M059J (cell line): ENCODE measurements at places on chromosomes 12 and 14.

DNA sequence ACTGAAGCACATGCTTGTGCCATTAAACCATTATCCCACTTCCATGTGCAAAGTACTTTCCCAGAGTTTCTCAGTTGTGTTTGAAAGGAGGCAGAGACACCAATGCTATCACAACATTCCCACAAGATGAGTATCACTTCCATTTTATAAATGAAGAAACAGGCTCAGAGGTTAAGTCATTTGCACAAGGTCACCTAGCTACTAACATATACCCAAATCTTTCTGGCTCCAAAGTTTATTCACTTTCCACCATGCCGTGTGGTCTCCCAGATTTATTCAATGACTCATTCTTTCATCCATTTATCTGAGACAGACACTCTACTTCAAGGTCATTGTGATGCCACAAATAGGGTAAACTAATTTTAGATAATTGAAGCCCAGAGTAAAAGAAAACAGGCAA lies 9.4 kb downstream of the ART4 start:
- DNase-seq: peak; percentile 78

- no peak for DNase-seq
These were observed 183.9 kb downstream of the ZFP36L1 start for GRCh38 chr14:68609012-68609411.

DNA sequence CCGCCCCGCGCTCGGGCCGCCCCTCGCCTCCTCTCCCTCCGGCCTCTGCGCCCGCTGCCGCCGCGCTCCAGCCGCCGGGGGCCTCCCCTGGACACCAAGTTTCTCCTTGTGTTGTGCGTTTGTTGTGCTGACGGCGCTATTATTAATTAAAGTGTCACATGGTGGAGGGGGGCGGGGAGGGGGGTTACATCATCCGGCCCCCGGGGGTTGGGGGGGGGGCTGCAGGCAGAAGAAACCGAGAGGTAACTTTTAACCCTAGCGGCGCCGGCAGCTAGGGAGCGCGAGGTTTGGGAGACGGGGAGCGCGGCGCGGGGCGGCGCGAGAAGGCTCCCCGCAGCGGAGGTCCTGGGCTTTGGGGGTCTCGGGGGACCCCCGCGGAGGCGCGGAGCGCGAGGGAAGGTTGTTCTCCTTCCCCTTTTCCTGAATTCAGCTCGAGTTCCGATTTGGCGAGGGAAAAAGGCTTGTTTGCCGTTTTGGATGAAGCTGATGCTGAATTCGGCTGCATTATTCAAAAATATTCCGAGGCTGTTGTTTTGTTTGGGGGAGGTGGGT lies at the start of gene HRK:
Gene HRK (minus strand): TSS at position 117 of the 552 bp plus-strand sequence. CDS start 134 bp downstream, outside the sequence.
- no peak for DNase-seq

DNA sequence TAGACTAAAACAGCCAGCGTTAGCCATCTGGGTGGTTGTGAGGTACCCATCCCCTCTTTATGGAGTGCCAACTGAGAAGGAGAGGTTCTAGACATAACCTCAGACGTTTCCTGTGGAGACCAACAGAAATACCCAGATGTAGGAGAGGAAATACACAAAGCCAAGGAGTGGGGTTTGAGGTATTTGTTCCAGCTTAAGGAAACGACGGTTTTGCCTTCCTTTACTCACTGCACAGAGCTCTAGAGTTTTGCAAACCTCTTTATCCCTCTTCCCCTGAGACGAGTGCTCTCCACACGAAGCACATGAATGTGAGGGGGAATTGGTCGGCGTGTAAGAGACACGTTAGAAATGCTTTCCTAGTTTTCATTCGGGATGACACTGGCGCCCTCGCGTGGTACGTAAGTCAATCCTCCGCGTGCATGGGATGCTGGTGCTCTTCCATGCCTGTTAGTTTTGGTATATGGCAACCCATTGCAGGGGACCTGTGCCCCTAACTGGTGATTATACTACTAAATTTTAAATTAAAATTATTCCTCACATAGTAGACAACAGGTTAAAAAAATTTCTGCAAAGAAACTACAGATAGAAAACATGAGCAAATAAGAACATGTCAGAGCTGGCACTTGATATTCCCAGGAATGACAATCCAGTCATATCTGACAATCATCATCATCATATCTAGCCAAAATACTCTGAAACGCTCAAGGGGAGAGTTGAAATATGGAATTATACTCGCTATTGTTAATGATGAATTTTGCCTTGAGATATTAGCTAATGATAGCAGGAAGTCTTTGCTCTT lies 121.7 kb downstream of the PPM1H start:
- DNase-seq: peak; percentile 64

DNA sequence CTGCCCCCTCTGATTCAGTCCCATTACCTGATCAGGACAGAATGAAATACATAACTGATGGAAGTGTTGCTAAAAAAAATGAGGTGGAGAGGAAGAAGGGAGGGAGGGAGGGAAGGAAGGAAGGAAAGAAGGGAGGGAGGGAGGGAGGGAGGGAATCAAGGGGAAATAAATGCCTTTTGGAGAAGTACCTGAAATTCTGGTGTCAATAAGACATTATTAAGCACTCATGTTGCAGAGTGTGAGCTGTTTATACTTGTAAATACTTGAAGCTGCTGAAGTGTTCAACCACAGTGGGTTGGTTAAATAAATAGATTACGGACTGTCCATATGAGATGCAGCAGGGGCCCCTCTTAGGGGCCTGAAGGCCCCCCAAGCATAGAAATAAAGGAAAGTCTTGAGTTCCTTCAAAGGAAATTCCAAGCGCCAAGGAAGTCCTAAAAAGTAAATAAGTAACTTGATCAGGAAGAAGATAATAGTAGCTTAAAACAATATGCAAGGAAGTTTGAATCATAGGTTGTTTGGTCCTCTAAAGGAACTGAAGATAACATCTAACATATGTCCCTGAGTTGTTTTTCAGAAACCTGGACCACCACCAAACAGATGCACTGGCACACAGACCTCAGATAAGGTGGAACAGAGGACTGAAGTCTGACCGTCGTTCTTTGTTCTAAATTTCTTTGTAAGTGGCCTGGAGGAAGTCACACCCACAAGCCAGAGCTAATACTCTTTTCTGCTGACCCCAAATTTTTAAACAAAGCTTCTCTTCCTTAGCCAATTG lies 110.8 kb downstream of the SEC23A start:
- DNase-seq: no peak

DNA sequence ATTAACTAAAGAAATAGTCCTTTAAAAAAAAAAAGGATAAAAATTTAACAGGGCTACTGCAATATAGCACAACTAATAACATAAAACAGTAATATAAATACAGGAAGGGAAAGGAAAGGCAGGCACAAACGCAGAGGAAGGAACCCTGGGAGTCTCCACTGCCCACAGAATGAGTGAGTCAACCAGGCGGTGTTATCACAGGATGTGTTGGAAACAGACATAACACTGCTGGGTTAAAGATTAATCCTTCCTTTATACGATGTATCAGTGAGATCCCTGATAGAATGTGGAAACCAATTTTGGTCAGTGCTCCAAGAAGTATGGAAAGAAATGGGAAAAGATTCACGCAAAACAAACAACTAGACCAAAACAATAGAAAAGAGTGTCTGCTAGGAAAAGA lies 47.9 kb downstream of the FGD6 start:
- DNase-seq: peak; percentile 86

DNA sequence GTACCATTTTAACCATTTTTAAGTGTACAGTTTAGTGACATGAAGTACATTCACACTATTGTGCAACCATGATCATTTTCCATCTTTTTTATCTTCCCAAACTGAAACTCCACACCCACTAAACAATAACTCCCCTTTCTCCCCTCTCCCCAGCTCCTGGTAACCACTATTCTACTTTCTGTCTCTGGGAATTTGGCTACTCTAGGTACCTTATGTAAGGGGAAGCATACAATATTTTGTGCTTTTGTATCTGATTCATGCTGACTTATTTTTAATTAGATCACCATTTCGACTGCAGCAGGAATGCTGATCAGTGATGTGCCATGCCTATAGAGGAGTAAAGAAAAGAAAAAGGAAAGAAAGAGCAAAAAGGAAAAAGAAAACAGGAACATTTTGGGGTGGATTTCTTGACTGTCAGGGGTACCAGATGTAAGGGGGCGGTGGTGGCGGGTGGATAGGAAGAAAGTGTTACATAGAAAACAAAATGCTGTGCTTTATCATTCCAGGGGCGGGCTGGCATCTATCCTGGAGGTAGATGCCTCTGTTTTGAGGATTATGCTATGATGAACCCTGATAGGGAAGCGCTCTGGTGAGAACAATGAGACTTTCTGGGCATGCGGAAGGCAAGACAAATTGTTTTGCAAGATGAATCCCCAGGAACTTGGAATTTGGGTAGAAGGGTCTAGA lies 45.2 kb upstream of the CTDSP2 start:
- DNase-seq: no peak

- no peak for DNase-seq
These were observed 1.1 kb upstream of the WDR89 start for GRCh38 chr14:63642656-63643382.

- DNase-seq: peak; percentile 64
These were observed 56.7 kb downstream of the NTF3 start for GRCh38 chr12:5488626-5488955.

- no peak for DNase-seq
These were observed 926.8 kb downstream of the BCL11B start for GRCh38 chr14:98345161-98345560.

DNA sequence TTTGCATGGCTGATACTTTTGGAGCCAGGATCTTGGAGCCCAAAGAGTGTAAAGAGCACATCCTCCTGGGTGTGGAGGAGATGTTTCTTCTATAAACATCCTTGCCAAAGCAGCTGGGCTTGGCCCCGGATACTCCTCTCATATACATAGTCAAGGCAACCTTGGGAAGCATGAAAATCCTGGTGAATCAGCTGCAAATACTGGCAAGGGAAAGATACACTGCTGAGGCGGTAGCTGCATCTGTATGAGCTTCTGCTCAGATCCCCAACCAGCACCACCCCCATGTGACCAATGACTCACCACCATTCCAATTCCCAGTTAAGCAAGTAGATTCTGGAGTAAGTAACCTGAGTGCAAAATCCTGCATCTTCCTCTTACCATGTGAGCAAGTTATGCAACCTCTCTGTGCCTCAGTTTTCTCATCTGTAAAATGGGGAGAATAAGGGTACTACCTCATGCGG lies 567.4 kb downstream of the MED13L start:
- peak; percentile 56 for DNase-seq

GRCh38 chr12:132617822-132618682 lies 524 bp upstream of the P2RX2 start:
- DNase-seq: no peak

DNA sequence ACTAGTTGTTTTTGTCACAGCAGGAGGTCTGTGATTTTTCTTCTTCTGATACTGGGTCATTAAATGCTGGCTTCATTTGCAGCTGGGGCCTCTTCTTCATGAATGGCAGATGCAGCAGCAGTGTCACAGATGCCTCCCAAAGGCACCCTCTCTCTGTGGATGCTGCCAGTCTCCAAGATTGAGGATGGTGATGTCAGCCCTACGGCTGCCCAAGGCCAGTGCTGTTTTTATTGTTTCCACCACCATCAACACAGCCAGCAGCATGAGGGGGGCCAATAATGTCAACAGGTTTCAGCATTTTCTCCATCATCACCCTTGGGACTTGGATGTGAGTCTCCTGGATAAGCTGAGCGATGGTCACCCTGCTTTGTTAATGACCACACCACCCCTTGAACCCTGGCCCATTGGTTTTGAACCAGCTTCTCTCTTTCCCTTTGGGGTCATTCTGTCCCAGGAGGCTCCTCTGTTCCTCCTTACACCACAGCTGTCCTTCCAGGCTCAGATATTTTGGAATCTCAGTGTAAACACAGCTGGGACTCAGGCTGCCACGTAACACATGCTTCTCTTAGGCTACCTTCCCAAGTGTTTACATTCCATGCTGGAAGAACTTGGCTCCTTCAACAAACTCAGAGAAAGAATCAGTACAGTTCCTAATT lies 151.7 kb upstream of the DDHD1 start:
- peak; percentile 9 for DNase-seq

DNA sequence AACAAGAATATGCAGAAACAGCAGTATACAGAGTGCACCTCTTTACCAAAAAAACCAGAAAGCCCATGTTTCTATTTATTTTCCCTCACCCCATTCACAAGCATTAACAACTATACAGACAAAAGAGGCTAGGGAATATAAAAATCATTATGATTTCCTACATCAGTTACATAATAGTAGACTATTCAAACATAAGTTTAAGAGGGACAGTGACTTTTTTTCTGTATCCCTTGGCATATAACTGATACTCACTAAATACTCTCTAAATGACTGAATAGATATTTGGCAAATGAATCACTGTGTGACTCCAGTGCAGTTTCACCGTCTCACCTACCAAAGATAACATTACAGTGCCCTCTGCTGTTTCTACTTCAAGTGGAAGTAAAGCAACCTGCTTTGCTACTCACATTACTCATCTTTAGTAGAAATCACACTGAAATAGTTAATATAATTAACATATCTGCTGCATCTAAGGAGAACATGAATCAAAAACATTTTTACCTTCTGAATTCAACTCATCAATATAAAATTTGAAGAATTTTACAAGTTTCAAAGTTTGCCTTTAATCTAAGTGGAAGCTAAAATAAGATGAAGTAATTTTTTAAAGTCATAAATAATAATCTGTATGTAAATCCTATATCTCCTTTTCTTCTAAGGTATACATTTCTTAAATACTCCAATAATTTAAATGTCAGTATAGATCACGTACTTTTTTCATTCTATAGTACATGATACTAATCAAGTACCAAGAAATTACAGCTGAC lies 103.8 kb downstream of the OSBPL8 start:
- DNase-seq: peak; percentile 88

DNA sequence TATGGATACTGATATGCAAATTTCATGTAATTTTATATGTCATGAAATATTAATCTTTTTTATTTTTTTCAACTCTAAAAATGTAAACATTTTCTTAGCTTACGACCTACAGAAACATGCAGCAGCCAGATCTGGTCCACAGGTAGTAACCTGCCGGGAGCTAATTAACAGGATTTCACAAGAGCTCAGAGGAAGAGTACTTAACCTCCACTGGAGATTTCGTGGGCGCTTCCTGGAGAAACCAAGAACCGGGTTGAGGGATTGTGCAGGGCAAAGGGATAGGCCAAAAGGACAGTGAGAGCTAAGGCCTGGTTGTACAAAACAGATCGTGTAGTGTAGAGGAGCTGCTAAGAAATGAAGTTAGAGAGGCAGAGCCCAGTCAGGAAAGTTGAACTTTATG lies 315.7 kb downstream of the PAWR start:
- no peak for DNase-seq

DNA sequence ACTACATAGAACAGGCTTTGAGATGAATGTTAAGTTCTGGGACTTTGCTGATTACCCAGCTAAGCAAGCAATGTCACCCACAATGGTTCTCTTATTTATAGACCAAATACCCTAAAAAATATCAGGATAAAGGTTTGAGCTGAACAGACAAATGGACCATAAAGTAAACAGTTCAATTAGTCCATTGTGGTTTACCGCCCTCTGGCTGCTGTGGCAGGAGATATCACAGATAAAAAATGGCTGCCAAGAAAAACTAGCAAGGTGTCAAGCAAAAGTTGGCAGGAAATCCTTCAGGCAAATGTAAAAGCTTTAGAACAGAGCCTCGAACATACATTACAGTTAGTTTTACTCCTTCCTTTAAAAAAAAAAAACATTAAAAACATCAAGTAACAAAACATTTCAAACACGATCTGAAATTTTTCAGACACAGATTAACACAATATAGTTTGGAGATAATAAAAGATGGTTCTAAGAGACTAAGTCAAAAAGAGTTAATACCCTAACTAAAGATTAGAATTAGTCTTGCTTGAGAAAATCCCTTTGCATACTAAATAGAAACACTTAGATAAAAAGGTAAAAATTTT lies 41.3 kb downstream of the MED13L start:
- DNase-seq: peak; percentile 67

GRCh38 chr14:101289911-101290310 lies 271.4 kb upstream of the DIO3 start:
- no peak for DNase-seq
